ENCODE measurements at places on chromosomes 12 and 14. TPM values are rescaled to one million over a fixed set of nuclear protein-coding genes. Genes with fewer than 3 reads are reported as not detected.
A peak's percentile ranks its signal among the peaks of the same experiment; 100 is the strongest.

DNA sequence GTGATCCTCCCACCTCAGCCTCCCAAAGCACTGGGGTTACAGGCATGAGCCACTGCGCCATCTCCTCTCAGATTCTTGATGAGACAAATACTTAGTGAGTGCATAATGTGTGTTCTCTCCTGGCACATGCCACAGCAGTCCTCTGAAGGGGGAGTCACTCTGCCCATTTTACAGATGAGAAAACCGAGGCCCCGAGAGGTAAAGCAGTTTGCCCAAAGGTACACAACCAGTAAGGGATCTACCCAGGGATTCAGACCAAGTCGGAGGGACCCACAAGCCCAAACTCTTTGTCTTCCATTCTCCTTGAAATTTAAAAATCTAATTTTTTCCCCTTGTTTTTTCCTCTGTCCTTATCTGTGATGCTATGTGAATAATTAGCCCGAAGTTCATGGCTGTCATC, 6.3 kb downstream of the PLBD2 start:
- no peak for DNase-seq

DNA sequence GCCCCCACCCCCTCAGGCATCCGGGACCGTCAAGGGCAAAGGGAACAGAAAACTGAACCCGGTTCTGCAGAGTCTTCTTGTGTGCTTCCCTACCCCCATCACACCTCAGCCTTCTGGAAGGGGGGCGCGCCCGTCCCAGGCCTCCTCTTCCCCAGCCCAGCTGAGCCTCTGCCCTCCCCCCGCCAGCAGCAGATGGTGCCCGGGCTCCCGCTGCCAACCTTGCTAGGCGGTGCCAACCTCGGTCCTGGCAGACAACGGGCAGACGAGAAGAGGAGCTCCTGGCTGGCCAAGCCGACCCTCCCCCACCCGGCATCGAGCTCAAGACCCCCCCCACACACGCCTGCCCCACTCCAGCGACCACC, 8.7 kb downstream of the STAC3 start:
- DNase-seq: no peak

DNA sequence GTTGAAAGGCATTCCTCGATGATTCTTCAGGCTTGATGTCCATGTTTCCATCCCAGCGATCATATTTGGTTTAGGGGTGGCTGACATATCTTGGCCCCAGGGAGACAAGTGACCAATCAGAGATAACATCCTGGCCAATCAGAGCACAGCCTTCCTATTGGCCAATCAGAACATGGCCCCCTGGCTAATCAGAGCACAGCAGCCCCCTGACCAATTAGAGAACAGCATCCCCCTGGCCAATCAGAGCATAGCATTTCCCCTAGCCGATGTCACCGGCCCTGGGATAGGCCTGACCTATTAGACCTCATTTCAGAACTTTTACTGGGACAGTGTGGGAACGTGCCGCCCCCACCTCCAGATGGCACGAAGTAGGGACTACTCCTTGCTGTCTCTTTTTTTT, 182.2 kb downstream of the AACS start:
- DNase-seq: no peak

DNA sequence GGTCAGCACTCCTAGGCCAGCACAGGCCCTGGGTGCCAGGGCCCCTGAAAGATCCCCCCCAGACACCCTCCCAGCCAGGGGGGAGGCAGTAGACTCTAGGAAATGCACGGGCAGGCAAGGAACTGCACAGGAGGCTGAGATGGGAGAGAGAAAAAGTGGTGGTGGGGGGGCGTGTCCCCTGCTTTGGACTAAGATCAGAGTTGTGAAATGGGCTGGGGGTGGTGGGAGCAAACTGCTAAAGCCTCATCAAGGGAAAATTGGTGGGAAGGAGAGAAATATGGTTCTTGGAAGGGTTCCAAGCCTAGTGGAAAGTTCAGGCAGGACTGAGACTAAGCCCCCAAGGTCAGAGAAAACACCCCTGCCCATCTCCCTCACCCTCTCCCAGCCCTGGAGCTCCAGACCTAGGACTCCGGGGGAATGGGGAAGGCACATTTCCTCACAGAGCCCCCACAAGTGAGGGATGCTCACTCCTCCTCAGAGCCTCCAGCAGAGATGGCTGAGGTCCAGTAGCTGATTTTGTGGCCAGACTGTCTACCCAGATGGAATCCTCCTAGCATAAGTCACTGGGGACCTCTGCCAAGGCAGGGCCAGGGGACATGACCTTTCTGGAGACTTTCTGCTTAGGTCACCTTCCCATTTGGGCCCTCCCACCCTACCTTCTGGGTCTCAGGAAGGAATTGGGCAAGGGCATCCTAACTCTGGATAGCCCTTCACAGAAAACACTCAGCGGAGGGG, 29.8 kb downstream of the FIGNL2 start:
- no peak for DNase-seq

DNA sequence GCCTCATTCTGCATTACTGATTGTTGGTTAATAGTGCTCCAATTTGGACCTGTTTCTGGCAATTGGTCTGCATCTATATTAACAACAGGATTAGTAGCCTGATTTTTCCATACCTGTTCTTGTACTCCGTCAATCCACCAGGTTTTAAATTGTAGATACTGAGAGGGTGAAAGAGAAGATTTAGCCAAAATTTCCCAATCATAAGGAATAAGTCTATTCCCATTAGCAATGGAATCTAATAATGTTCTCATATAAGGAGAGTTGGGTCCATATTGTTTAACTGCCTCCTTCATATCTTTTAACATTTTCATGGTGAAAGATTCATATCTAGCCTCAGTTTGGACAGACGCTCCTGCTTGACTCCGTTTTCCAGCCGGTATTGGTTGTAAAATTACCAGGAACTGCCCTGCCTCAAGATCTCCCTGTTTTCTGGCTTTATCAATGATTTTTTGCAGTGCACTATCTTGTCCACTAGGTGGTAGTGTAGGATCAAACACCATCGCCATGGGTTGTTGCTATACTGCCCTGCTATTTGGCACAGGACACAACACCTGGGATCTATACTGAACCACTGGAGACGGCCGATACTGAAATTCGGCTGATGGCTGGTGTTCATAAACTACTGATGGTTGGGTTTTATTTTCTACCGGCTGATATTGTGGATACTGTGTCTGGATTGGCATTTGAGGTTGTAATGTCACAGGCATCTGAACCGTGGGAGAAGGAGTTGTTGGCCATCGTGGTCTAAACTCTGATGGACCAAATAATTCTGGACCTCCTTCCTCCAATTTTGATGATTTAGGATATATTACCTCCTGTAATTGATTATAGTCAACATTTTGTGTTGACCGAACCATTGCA, 25.2 kb downstream of the DHRS4L2 start:
- DNase-seq: peak; percentile 86

DNA sequence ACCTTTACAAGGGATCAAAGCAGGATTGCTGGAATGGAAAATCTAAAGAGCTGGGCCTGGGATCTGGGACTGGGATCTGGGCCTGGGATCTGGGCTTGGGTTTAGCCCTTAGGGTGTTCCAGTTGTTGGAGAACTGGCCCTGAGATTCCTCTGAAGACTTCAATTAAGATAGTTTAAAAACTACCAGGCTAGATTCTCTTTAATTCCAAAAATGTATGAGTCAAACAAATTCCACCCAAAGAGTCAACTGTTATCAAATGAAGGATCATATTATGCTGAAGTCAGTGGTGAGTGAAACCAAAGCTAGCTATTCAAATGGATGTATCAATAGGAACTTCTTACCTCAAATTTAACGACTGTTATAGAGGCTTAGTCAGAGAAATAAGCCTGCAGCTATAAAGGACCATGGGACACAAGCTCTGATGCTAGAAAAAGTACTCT, 40.5 kb downstream of the LIMA1 start:
- no peak for DNase-seq

DNA sequence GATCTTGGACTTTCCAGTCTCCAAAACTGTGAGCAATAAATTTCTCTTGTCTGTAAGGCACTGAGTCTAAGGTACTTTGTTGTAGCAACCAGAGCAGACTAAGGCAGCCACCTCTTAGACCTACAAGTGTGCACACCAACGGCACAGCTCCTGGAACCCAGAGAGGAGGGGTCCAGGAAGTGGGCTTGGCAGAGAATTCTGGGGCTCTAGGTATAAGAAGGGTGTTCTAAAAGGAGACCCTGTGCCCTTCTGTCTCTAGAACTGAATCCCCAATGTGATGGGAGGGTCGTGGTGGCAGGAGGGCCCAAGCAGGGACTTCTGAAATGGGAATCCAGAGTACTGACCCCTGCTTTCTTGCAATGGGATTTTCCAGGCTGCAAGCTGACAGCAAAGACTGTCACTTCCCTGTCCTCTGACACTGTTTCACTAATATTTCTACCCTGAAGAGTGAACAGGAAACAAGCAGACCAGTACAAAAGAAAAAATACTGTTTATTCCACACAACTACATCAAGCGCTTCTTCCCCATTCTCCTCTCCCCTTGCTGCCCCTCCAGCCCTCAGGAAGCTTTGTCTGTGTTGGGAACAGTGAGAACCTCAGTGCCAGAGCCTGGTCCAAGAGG, 13.6 kb upstream of the TFCP2 start:
- no peak for DNase-seq

- no peak for DNase-seq
These were observed 43.1 kb upstream of the GPHB5 start for GRCh38 chr14:63361790-63362189.

GRCh38 chr14:68547305-68548193, 245.3 kb downstream of the ZFP36L1 start:
- no peak for DNase-seq

DNA sequence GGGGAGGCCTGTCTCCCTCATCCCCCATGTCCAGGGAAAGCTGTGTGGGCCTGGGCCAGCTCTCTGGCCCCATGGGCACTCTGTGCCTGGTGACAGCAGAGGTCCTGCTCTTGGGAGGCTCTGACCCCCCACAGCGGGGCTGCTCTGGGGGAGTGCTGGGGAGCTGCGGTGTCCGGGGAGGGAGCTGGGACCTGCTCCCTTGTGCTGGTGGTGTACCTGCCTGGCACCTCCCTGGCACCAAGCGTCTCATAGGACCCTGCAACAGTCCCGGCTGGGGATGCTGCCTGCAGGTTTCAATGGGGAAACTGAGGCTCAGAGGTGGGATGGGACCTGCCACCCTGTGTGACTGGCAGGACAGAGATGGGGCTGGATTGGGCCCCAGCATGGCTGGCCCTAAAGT, 111.3 kb downstream of the KIF26A start:
- no peak for DNase-seq

DNA sequence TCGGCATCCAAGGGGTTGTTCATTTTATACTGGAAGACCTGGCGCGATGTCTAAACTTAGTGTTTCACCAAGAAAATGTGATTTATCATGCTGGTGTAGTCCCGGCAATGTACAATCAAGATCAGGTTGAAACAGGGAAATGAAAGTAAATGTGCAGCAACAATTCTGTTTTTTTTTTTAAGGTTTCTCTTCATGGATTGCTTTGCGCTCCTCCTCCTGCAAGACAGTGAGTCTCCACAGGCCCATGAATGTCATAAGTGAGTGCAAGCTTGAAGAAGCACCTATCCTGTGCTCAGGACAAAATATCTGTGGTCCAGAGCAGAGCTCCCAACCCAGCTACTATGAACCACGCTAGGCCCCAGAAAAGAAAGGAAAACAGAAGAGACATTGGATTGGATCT, 143.4 kb downstream of the KCNK10 start:
- no peak for DNase-seq

- DNase-seq: no peak
These were observed 91.9 kb downstream of the SYNE3 start for GRCh38 chr14:95424529-95424928.

DNA sequence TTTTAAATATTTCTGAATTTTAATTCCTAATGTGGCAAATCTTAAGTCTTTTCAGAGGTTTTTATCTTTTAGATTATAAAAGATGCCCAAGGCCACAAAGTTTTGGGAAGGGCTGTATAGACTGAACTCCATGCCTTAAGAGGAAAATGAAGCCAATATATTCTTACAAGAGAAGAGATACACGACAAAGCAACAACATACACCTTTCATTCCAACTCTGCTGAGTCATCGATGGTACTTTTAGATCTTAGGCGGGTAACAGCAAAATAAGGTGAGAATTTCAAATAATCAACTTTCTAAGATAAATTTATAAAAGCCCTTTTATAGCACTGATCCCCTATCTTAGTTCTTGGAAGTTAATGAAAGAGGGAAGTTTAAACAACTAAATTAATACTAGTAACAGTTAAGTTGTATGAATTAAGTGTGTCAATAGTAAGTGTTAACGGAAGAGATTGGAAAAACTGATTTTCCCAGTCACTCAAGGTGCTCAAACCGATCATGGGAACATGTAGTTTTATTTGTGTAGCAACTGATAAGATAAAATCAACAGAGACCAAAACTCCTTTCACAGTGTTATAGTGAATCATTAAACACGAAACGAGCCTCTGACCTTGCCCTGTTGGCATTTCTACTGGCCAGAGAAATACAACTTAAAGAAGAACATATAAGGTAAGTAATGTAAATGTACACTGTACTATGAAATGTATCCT, 18.8 kb upstream of the PIK3C2G start:
- DNase-seq: no peak

GRCh38 chr12:1806301-1807086, 13.9 kb upstream of the LRTM2 start:
- no peak for DNase-seq

DNA sequence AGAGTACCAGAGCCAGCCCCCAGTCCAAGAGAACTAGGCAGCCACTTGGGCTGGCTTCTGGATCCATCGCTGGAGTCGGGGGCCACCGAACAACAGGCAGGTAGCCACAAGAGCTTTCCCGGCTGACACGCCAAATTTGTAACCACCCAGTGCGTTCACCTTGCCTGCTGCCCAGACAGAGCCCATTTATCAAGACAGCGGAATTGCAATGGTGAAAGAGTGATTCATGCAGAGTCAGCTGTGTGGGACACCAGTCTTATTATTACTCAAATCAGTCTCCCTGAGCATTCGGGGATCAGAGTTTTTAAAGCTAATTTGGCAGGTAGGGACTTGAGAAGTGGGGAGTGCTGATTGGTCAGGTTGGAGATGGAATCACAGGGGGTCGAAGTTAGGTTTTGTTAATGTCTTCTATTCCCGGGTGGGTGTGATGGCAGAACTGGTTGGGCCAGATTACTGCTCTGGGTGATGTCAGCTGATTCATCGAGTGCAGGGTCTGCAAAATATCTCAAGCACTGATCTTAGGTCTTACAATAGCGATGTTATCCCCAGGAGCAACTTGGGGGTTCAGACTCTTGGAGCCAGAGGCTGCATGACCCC, 64.3 kb downstream of the PDE6H start:
- DNase-seq: no peak

DNA sequence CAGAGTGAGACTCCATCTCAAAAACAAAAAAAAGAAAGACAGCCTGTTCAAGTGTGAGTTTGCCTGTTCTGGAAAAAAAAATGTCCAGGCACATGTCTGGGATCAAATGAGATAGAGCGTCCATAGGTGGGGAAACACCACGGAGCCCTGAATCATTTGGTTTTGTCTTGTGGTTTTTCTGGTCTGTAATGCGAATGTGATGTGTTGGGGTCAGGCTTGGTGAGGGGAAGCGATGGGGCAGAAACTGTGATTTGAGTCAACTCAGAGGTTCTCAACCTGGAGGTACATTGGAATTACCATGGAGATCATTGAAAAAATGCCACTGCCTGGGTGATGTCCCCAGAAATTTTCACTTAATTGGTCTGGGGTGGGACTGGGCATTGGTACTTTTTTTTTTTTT, 183.9 kb upstream of the PWP1 start:
- DNase-seq: no peak

- DNase-seq: no peak
These were observed 31.9 kb upstream of the HIF1A start for GRCh38 chr14:61663312-61663979.

The RFLNA gene
- 0.27 TPM for total RNA-seq

The KRT72 gene
- under 0.01 TPM for total RNA-seq

The TAS2R30 gene
- total RNA-seq: 7.8 TPM

The DEGS2 gene
- total RNA-seq: 12.4 TPM

The GZMH gene
- 0.27 TPM for total RNA-seq

The RTL1 gene
- not detected for total RNA-seq

Measured in hematopoietic multipotent progenitor cell (in vitro differentiated cells).